ENCODE measurements at places on chromosomes 16 and 17.

- ATAC-seq: no peak
These were observed 985 bp upstream of the ZNF213 start for GRCh38 chr16:3133844-3134243.

GRCh38 chr17:12522743-12523183, 142.9 kb upstream of the MYOCD start:
- no peak for ATAC-seq

- no peak for ATAC-seq
These were observed 110.3 kb upstream of the RBL2 start for GRCh38 chr16:53323924-53324323.

DNA sequence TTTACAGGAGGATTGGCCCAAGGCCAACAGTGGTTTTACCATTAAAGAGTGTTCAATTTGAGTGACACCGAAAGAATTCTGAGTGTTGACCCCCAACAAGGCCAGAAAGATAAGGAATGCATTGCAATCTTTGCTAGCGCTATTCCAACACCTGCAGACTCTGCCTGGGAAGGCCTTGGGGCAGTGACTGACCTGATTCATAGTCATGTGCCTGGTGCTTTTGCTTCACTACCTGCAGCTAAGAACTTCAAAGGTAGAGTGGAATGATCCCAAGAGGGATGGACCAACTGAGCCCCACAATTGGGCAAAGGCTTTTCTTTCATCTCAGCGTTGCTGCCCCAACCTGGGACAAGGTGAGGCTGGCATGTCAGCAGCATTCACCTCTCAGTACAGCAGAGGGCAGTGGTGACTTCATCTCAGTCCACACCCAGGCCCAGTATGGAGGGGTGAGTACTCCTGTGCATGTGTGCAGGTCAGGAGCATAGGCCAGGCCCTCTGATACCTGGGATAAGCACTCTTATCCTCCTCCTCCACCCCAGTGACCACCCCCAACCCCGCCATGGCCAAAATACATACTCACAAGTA, 149.6 kb upstream of the GNAO1 start:
- no peak for ATAC-seq

GRCh38 chr16:22035153-22035552, 27.2 kb downstream of the MOSMO start:
- ATAC-seq: no peak

GRCh38 chr17:10447026-10447931, 22.1 kb downstream of the MYH4 start:
- ATAC-seq: no peak

GRCh38 chr17:57412520-57413096, 156.3 kb downstream of the MSI2 start:
- ATAC-seq: no peak

GRCh38 chr17:83198366-83199341, 119.2 kb downstream of the METRNL start:
- ATAC-seq: no peak

DNA sequence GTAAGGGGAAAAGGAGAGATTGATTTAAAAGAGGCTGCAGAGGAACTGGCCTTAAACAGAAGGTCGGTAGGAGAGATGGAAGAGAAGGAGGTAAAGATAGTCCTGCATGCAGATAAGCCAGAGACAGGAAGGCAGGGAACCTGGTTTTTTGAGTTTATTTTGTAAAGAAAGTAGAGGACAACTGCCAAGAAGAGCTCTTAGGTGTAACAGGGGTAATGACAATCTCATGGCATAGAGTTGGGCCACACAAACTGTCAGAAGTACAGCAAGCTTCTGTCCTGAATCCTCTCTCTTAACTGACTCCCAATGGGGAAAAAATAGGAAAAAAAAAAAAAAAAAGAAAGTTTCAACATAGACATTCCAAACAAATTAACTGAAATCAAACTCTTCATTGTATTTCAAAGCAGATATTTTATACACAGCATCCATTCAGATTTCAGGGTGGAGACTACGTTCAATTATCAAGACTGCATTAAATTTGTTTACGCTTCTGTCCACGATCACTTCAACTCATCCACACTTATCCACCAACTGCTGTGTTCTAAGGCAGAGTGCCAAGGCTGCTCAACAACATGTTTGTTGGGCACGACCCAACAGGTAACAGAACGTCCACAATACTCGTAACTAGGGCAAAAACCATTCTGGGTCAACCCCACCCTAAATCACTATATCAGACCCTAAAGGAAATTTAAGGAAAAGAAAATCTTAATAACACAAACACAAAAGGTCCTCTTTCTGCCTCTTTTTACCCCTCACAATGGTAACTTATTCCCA, 34.9 kb downstream of the USP31 start:
- no peak for ATAC-seq

DNA sequence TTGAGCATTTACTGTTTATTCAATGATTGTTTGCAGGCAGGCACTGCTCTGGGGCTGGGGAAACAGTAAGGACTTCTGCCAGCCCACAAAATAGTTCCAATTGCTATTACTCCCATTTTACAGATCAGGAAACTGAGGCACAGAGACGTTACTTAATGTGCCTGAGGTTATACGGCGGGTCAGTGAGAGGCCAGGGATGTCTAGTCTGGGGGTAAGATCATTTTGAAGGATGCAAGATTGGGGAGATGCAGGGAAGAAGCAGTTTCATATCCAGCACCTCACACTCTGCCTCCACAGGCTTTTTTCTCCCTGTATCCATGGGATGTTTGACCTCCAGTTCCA, 46.5 kb downstream of the ABAT start:
- no peak for ATAC-seq

DNA sequence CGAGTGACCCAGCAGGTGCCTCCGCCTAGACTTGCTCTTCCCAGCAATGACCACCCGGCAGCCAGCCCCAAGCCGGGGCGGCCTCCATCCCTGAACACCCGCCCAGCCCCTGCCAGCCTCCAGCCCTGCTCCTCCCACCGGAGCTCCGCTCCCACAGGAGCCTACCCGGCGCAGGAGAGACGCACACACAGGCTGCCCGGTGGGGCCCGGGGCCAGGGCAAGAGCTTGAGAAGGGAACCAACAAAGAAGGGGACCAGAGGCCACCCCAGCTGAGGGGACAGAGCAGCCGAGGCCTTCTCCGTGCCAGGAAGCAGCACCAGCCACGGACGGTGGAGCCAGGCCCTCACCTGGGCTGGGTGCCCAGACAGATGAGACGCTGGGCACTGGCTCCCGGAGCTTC, 13.8 kb downstream of the PKD1 start:
- no peak for ATAC-seq

DNA sequence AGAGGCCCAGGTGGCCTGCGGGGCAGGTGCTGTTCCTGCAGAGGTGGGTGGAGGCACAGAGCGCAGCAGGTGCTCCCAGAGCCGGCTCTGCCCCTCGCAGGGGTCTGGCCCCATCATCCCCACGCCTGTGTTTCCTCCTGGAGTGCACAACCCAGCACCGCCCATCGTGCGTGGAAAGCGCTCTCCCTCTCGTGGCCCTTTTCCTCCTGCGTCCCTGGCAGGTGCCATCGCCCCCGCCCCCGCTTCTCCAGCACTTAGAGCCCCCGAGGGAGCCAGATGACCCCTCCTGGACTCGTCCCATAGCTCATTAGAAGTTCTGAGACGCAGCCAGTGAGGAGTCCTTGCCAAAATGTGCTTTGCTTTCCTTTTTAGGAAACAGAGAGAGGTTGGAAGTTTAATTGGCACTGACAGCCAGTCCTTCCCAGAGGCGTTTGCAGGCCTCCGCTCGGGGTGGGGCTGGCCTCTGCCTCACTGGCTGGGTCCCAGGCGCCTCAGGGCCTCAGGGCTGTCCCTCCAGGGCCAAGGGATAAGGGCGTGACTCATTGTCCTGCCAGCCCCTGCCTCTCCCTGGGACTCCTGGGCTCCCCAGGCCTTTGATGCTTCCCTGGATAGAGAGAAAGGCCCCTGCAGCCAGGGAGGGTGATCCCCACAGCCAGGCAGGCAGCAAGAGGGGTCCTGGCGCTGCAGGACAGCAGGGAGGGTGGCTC, 32.2 kb upstream of the CHMP6 start:
- ATAC-seq: peak; percentile 94

- peak; percentile 76 for ATAC-seq
These were observed 477 bp downstream of the CENPV start for GRCh38 chr17:16352667-16353316.

DNA sequence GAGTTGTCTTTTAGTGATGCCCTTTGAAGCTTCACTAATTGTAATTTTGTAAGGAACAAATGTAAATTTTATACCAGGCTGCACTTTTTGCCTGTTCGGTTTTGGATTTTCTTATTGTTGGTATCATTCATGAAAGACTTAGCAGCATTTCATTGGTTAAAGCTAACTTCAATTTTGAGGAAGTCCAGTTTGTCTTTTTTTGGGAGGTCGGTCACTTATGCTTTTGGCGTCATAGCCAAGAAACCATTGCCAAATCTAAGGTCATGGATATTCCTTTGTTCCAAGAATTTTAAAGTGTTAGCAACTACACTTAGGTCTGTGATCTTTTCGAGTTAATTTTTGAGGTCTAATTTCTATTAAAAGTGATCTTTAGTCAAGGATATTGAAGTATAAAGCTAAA, 77.1 kb downstream of the PRKCA start:
- ATAC-seq: no peak

- no peak for ATAC-seq
These were observed 397.3 kb downstream of the SHISA9 start for GRCh38 chr16:13298666-13299065.

DNA sequence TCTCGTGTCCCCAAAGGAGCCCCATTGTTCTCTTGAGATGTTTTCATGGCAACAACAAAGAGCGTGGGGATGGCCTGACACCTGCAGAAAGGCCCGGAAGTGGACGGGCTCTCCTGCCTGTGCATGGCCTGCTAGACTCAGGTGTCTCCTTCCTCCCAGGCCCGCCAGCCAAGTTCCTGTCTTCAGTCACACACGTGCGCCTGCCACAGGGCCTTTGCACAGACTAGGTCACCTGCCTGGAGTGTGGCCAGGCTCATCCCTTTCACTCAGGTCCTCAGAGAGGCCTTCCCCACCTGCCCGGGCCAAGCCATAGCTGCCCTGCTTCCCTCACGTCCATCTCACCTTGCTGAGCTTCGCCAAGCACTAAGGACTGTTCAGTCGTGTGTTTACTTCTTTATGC, 300.9 kb downstream of the FOXL1 start:
- no peak for ATAC-seq

- no peak for ATAC-seq
These were observed 506.1 kb downstream of the CDH11 start for GRCh38 chr16:64615630-64616280.

GRCh38 chr17:50471009-50471905, 2.6 kb upstream of the CHAD start:
- no peak for ATAC-seq

- ATAC-seq: no peak
These were observed 40.7 kb downstream of the ADCY9 start for GRCh38 chr16:4075534-4075933.

DNA sequence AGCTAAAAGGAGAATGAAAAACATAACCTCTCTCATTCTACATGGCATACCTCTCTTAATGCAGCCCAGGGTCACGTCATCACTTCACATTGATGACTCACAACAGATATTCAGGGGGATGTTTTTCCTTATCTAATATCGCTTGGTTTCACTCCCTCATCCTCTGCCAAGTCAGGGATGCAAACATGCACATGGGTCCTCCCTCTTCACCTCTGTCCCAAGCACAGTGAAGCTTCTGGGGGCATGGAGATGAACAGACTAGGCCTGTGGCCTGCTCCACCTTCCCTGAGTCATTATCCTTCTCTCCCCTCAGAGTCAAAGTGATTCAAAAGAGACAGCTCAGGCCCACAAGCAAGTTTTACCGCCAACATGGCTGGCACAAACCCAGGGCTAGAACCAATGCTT, 2.3 kb upstream of the MT2A start:
- no peak for ATAC-seq

GRCh38 chr17:10907370-10907769, 69.5 kb upstream of the PIRT start:
- no peak for ATAC-seq

DNA sequence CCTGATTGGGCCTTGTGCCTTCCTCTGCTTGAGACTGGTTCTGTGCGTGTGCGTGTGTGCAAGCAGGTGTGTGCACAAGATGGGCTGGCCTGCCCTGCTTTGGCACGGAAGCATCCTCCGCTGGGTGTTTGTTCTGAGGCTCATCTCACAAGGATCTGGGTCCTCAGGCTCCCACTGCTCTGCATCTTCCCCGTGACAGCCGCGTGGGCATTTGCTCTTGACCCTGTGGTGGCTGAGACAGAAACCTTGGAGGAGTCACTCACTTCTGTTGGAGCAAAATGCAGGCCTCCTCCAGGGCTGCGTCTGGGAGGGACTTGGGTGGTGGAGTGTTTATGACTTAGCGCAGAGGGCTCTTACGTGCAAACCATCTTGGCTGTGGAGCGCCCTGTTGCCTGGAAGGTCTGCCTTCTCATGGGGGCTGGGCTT, 119.2 kb downstream of the RPTOR start:
- ATAC-seq: peak; percentile 86

GRCh38 chr17:80936723-80937122, 54.9 kb upstream of the CHMP6 start:
- no peak for ATAC-seq

DNA sequence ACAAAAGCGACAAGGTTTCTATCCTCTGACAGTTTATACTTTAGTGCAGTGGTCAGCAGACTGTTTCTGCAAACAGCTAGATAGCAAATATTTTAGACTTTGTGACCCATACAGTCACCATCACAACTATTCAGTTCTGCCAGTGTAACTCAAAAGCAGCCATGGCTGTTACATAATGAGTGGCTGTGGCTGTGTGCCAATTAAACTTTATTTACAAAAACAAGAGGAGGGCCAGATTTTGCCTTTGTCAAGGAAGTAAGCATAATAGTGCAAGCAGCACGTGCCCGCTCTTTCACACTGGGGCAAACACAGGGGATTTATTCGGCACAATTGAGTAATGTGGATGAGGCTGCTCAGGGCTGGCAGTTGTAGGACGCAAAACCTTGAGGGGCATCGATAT, 551.5 kb downstream of the MAF start:
- no peak for ATAC-seq

DNA sequence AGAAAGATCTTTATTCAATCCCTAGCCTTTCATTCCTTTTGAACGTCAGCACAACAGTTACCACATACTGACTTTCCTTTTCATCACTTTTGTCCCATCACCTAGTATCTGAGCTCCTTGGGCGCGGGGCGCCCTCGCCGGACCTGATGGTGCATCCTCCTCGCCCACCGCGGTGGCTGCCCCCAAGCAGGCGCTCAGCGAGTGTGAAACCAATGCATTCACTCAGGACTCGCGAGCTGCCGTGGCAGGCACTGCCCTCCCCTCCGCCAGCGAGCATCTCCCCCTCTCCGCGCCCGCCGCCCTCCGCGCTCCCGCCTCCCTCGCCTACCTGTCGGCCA, 756 bp downstream of the KLHL11 start:
- peak; percentile 60 for ATAC-seq
